ENCODE measurements at places on chromosomes 12 and 14. TPM values are rescaled to one million over a fixed set of nuclear protein-coding genes. Genes with fewer than 3 reads are reported as not detected.

Gene EML5
- 0.24 TPM for total RNA-seq

Gene PLEKHG7
- not detected for total RNA-seq

Gene GLS2
- total RNA-seq: 0.38 TPM

Gene LHX5
- total RNA-seq: not detected

Gene VRTN
- total RNA-seq: not detected

Gene AGAP2
- total RNA-seq: 6.1 TPM

Gene KRT6C
- not detected for total RNA-seq

Gene HOXC12
- not detected for total RNA-seq

Gene PDZRN4
- not detected for total RNA-seq

Gene HNF1A
- total RNA-seq: not detected

Gene RD3L
- 13.1 TPM for total RNA-seq

Gene AKAP6
- total RNA-seq: 249 TPM

Gene RNASE4
- 5.6 TPM for total RNA-seq

Gene FAM90A1
- total RNA-seq: not detected

Gene SLC2A14
- total RNA-seq: 0.51 TPM

Gene PLEKHH1
- total RNA-seq: 2.6 TPM

Gene PMCH
- not detected for total RNA-seq
